Activated T-helper 2 cell treated with anti-CD3 and anti-CD28 coated beads, Interferon-gamma antibody, Interleukin-2, Interleukin-4, amounts not matched to agents 10 μg/mL and 5 μg/mL and 100 μg/mL, durations not matched to agents 14 hours and 24 hours and 36 hours (primary cell): ENCODE measurements at places on chromosomes 3 and 15. TPM values are rescaled to one million over a fixed set of nuclear protein-coding genes. Genes with fewer than 3 reads are reported as not detected.

Gene CDHR4
- total RNA-seq = 0.16 TPM in 1 of 2 replicates, not detected in the other

Gene PLAAT1
- total RNA-seq = not detected in 2 replicates

Gene PAQR9
- not detected in 2 replicates for total RNA-seq

Gene GP5
- total RNA-seq = 0.23 and 0.28 TPM in 2 replicates

Gene DIS3L
- total RNA-seq = 49.8 and 56.3 TPM in 2 replicates

GRCh38 chr3:399647-400046 lies 203.1 kb downstream of the CHL1 start:
- no peak for DNase-seq
- H3K4me3 ChIP-seq = no peak overlapping the region
- no peak overlapping the region for H3K27ac ChIP-seq

GRCh38 chr15:23035964-23036566 lies 3.3 kb downstream of the TUBGCP5 start:
- H3K27ac ChIP-seq = no peak overlapping the region
- peak; percentile 38 for DNase-seq
- no peaks in the 10 kb centered on the region for H3K27me3 ChIP-seq
- H3K36me3 ChIP-seq = peaks cover 46% of the 10 kb centered on the region
- H3K4me3 ChIP-seq = no peak overlapping the region

DNA sequence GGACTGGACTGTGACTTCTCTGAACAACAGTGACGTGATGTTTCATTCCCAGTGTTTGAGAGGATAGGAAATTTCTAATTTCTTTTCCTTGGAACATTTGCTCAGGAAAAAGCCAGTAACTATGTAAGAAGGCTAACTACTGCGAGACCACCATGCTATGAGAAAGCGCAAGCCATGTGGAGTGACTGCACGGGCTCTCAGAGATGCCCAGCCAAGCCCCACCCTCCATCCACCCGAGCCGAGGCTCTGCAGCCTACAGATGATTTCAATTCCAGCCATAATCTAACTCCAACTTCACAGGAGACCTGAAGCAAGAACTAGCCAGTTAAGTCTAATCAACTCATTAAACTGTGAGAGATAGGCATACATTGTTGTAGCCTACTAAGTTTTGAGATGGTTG lies 124.3 kb downstream of the GREM1 start:
- DNase-seq = no peak
- H3K4me3 ChIP-seq = no peak overlapping the region
- peaks cover 3% of the 10 kb centered on the region for H3K27me3 ChIP-seq
- H3K36me3 ChIP-seq = no peaks in the 10 kb centered on the region

DNA sequence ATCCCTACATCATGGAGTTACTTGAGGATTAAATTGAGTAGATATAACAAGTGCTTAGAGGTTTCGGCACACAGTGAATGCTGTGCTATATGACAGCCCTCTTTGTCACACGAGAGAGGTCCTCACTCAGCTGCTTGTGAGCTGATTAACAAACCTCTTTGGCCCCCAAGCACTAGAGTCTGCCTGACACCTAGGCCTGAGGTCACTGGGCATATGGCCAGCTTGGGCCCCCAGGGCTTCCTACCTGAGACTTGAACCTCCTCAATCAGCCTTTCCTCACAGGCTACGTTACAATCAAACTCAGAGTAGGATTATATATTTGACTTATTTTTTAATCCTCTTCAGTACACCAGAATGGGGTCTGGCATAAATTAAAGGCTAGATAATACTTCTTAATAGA lies 88.8 kb downstream of the WDR72 start:
- H3K4me3 ChIP-seq = no peak overlapping the region
- DNase-seq = no peak
- no peaks in the 10 kb centered on the region for H3K27me3 ChIP-seq
- H3K27ac ChIP-seq = no peak overlapping the region
- no peaks in the 10 kb centered on the region for H3K36me3 ChIP-seq
- H3K4me1 ChIP-seq = no peaks in the 10 kb centered on the region

DNA sequence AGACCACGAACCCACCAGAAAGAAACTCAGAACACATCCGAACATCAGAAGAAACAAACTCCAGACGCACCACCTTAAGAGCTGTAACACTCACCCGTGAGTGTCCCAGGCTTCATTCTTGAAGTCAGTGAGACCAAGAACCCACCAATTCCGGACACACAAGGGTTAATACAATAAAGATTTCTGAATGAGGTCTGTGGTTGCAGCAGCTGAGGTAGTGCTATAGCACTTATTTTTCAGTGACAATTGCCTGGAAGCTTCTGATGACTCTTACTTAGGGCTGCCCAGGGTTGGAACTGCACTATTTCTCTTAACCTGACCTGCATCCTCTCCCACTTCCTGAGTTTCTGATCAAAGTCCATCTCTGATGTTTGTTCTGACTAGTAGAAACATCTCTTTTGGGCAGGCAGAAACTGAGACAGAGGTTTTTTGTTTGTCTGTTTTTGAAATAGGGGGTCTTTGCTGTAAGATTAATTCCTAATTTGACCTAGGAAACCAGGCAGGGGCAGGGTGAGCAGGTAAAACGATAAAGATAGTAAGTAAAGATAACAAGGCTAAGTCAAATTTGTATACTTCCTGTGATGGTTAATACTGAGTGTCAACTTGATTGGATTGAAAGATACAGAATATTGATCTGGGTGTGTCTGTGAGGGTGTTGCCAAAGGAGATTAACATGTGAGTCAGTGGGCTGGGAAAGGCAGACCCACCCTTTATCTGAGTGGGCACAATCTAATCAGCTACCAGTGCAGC lies 169.1 kb downstream of the GAP43 start:
- peak; percentile 28 for DNase-seq
- peak overlapping the region; percentile 24 for H3K4me3 ChIP-seq
- H3K27me3 ChIP-seq = no peaks in the 10 kb centered on the region
- peak overlapping the region; percentile 87 for H3K27ac ChIP-seq
- peaks cover 35% of the 10 kb centered on the region for H3K4me1 ChIP-seq
